ENCODE measurements at places on chromosomes 13 and 19.

GRCh38 chr19:41373993-41374392 lies 2.3 kb upstream of the TMEM91 start:
- no peak for DNase-seq

- DNase-seq, result no peak
Measured at GRCh38 chr19:44644402-44645016, 799 bp downstream of the PVR start.

GRCh38 chr19:10550336-10550735 lies 6.6 kb downstream of the ATG4D start:
- DNase-seq, result no peak

DNA sequence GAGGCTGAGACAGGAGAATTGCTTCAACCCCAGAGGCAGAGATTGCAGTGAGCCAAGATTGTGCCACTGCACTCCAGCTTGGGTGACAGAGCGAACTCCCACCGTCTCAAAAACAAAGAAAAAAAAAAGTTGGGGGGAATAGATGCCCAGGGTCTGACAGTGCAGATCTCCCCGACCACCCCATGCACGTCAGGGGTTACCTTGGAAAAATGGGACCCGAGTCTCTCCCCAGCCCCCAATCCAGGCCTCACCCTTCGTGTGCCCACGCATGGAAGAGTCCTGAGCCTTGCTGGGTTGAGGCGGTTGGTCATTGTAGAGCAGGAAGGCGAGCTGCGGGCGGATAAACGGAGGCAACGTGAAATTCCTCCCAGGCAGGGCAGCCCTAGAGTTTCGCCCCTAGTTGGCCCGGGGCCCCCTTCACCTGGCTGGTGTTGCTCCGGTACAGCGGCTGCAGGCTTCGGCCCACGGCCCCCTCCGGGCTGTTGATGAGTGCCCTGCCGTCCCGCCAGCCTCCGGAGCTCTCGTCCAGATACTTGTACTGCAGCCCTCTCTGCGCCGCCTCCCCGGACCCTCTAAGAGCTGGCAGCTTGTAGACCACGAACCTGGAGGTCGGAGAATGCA lies 588 bp downstream of the DNASE2 start:
- DNase-seq, result no peak

- no peak for DNase-seq
Measured at GRCh38 chr13:43684963-43685725, 101.6 kb downstream of the ENOX1 start.

- no peak for DNase-seq
Measured at GRCh38 chr19:48890551-48890950, 8.0 kb downstream of the TULP2 start.

GRCh38 chr13:100461309-100462030 lies 127.1 kb downstream of the GGACT start:
- DNase-seq, result no peak

DNA sequence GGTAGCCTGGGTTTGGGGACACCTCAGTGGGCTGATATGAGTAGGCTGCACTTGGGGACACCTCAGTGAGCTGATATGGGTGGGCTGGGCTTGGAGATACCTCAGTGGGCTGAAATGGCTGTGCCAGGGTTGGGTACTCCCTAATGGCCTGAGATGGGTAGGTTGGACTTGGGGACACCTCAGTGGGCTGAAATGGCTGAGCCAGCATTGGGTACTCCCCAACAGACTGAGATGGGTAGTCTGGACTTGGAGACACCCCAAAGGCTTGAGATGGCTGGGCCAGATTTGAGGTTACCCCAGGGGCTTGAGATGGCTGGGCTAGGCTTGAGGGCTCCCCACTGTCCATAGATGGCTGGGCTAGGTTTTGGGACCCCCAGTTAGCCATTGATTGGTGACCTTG lies 12.1 kb downstream of the IQCN start:
- DNase-seq, result no peak

GRCh38 chr13:91123456-91124127 lies 223.9 kb upstream of the MIR17HG start:
- DNase-seq, result no peak

DNA sequence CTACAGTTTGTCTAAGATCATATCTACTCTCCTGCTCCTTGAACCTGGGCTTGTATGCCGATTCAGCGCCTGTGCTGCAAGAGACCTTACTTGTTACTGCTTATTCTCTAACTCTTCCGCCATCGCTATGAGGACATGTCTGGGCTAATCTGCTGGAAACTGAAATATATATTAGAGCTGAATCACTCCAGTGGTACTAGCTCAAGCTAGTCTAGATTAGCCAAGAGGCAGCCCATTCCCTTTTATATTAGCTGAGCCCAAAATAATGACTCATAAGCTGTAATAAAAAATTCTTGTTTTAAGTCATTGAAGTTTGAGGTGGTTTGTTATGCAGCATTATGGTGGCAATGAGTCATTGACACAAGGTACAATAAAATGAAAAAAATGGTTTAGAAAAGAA lies 52.8 kb downstream of the SLC6A16 start:
- DNase-seq, result no peak

DNA sequence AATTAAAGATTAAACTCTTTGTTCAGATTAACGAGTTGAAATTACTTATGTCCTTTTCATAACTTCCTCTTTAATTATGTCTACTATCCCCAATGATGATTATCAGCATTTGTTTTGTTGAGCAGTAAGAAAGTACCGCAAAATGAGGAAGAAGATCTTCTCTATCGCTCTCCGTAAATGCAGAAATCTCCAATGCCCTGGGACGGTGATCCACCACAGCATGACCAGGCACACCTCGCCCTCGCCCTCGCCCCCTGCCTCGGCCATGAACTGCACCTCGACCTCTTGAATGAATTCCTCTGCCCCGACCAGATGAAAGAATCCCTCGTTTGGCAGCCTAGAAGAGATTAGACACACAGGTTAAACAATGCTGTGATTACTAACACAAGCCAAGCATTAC lies 69.1 kb downstream of the RBM26 start:
- no peak for DNase-seq

- DNase-seq, result no peak
Measured at GRCh38 chr19:47694466-47695273, 18.6 kb upstream of the EHD2 start.

DNA sequence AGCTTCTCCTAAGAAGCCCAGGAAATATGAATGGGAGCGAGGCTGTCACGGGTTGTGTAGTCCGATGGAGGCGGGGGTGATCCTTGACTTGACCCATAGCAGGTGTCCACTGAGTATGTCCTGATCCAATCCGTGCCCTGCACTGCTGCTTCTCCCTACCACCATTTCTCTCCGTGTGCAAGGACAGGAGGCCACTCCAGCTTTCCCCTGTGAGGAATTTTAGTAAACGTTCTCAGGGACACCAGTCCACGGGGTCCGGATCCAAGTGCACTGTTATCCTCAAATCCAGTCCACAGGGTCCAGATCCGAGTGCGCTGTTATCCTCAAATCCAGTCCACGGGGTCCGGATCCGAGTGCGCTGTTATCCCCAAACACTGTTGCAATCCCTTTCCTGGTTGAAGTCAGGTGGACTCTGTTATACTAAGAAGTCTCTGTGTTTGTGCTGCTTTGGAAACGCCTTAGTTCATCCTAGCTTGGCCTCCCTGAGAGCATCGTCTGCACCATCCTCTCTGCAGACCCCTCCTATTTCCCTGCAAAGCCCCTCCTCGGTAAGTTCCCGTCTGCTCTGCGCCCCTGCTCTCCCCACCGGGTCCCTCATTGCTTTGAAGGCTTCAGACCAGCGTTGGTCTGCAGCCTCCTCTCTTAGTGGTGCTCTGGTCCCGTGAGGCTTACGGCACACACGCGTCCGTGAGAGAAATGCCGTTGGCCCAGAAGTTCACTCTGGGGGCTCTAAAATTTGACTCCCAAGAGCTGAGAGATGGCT lies 303.5 kb downstream of the TEX29 start:
- no peak for DNase-seq

GRCh38 chr19:29735829-29736228 lies 20.8 kb upstream of the C19orf12 start:
- no peak for DNase-seq

GRCh38 chr19:24000656-24001055 lies 86.0 kb downstream of the ZNF726 start:
- DNase-seq, result no peak

DNA sequence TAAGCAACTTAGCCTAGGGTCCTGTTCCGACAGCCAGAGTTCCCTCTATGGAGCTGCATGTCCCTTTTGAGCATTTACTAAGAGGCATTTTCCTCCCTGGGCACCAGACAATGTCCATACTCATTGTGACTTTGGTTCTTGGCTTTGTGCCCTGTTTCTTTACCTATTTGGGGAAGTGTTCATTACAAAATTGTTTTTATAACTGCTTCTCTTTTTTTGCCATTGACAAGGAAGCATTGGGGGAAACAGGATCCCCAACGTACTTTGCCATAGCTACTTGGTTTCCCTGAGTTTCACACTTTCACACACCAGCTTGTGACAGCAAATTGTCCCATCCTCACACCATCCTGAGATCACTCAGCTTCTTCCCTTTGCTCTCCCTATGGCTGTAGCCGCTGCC lies 81.1 kb upstream of the SIAH3 start:
- no peak for DNase-seq

GRCh38 chr19:34178274-34178610 lies 5.9 kb downstream of the LSM14A start:
- DNase-seq, result no peak

DNA sequence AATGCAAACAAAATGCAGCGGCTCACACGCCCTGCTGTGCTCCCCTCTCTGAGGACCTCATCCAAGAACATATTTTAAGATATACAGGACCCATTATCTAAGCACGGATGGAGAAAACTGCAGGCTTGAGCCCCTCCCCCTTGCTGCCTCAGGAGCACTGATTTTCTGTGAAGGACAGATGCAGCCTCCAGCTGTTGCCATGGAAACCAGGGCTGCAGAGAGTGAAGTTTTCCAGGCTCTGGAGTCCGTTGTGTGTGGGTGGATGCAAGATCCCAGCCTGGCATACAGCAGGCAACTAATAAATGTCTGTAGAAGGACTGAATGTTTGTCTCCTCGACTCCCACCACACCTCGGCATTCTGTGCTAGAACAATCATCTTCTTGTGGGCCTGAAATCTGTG lies 105.6 kb upstream of the PEG3 start:
- DNase-seq, result no peak

GRCh38 chr13:31885994-31886393 lies 145.6 kb upstream of the FRY start:
- DNase-seq, result no peak

DNA sequence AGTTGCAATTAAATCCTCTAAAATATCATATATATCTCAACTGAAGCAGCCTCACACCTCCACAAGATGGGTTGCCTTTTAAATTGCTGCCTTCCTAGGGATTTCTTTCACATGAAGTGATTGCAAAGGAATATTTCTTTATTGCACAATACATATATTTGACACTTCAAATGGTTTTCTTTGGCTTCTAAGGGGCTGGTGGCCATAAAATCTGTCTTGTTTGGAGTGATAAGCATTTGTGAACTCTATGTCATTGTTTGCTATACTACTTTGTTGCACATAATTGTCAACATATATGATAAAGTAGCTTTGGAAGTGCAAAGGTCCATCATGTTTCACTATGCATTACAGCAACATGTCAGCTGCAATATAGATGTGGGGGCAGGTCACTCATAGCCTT lies 2380.9 kb downstream of the PCDH9 start:
- no peak for DNase-seq

GRCh38 chr19:12727745-12728433 lies 4.2 kb upstream of the TNPO2 start:
- no peak for DNase-seq

DNA sequence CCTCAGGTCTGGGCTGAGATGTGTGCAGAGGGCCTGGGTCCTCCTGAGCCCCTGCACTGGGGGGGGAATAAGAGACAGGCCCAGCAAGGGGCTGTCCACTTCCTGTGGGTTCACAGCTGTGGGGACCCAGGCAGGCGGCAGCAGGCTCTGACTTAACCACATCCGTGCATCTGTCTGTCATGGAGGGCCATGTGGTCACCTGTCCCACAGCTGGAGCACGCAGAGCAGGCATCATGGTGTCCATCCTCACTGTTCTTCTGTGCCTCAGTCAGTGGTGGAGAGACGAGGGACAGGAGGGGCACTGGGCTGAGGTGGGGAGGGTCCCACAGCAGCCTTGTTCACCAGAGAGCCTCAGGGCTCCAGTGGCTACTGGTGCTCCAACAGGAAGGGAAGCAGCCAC lies 16.3 kb upstream of the KIR3DL3 start:
- no peak for DNase-seq

DNA sequence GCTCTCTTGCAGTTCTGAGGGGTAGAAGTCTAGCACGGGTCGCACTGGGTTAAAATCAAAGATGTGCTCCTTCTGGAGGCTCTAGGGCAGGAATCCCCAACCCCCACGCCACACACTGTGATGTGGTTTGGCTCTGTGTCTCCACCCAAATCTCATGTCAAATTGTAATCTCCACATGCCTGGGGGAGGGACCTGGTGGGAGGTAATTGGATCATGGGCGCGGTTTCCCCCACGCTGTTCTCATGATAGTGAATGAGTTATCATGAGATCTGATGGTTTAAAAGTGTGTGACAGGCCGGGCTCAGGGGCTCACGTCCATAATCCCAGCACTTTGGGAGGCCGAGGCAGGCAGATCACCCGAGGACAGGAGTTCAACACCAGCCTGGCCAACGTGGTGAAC lies 26.6 kb upstream of the CALM3 start:
- DNase-seq, result no peak

DNA sequence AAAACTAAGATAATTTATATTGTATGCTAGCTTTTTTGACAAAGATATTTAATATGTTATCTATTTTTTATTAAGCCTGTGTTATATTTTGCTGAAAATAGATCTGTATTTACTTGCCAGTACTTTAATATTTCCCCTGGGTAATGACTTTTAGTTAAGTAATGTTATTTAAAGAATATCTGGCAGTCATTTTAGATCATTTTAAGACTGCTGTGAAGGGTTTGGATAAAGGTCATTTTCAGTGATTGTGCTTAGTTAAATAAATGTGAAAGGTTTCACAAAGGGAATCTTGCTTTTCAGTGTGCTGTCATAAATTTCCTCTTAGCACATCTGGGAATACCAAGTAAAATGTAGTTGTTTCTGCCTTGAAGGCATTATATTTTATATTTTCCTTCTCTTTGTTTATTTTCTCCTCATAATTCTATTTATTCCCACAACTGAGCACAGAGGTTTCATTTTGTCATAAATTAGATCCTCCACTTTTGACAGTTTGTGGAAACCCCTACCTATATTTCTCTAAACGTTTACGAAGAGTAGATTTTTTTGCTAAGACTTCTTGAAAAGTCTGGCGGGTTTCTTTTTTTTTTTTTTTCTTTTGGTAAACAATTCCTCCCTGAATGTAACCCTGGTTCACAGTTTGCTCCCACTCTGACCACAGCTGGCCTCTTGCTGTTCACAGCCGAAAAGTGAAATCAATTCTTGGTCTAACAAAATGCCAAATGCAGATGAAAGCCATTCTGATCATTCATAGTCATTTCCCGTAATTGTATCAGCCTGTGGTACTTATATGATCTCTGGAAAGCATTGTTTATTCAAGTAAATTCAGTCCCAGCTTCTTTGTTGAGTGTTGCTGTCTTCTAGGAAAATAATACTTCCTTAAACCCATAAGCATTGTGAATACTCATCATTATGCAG lies 87.8 kb downstream of the MAB21L1 start:
- DNase-seq, result no peak

- DNase-seq, result no peak
Measured at GRCh38 chr19:12331211-12331941, 2.1 kb downstream of the ZNF563 start.

Data from activated T-helper 1 cell treated with anti-CD3 and anti-CD28 coated beads, Interleukin-2, amount 50 U/mL, for 16 hours (primary cell).